Skeletal muscle cell (primary cell): ENCODE measurements at places on chromosomes 4 and X.

GRCh38 chrX:134544135-134544512, 84.2 kb downstream of the HPRT1 start:
- DNase-seq, result no peak

- no peak for DNase-seq
These were observed 2.9 kb downstream of the PDGFRA start for GRCh38 chr4:54231768-54232688.

- DNase-seq, result no peak
These were observed 69.9 kb downstream of the CHIC2 start for GRCh38 chr4:53994382-53995102.

DNA sequence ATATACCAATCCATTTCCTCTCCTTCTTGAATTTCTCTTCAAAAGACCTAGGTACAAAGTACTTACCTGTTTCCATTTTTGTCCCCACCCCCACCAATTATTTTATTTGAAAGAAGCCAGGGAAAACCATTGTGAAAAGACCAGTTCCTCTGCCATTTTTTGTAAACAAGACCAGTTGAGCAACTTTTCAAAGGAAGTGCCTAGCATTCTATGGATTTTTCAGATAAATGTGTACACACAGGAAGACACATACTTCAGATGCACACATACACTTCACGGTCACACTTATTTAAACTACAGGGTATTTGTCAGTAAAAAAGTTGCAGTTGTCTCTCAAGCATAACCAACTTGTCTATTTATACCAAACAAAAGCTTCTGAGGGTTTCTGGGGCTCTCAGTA, 587.2 kb upstream of the KLHL4 start:
- DNase-seq, result no peak

- no peak for DNase-seq
These were observed 12.6 kb upstream of the NR3C2 start for GRCh38 chr4:148454835-148455234.

DNA sequence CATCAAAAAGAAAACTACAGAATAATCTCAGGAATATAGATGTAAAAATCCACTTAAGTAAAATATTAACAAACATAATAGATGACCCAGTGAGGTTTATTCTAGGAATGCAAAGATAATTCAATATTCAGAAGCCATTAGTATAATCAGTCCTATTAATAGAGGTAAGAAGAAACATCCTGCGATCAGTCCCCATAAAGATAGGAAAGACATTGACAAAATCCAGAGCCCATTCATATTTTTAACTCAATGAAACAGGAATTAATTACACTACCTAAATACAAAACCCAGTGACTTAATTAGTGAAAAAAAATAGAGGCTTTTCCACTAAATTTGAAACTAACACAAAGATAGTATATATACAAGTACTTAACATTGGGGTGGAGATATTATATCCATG, 321.4 kb upstream of the INTU start:
- DNase-seq, result no peak

- no peak for DNase-seq
These were observed 191.5 kb downstream of the SNCA start for GRCh38 chr4:89645482-89645881.

DNA sequence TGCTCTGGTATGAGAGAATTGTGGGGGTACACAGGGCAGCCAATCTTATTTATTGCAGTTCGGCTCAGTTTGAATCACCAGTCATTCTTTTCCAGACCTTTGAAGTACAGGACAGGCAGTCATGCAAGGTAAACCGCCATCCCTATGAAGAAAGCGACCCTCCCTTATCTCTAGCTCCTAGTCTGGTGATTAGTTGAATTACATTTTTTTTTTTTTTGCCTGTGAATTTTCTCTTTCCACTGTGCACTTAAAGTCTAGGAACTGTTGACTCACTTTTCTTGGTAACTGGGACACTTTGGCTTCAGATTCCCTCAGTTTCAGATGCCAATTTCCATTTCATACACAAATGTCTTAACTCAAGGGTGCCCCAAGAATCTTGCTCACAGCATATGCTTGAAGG, 82.4 kb upstream of the FAM9C start:
- no peak for DNase-seq

DNA sequence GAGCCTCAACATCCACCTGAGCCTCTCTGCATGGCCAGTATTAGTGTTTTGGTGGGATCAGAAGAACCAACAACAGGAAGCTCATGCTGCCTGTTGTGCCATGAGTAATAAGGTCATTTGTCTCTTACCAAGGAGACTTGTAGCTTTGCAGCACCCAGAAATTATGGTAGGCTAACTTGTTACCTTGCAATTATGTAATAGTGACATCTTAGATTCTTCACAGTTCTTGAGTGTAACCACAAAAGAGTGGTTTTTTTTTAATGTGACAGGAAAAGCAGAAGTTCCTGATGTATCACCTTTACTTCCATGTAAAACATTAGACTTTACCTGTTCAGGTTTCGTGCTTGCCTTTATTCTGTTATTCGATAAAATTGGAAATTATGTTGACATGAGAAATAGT, 263.9 kb upstream of the CXXC4 start:
- no peak for DNase-seq

GRCh38 chrX:130330706-130331105, 9.0 kb upstream of the SLC25A14 start:
- DNase-seq, result no peak

GRCh38 chr4:72770708-72771107, 201.7 kb upstream of the ADAMTS3 start:
- no peak for DNase-seq

DNA sequence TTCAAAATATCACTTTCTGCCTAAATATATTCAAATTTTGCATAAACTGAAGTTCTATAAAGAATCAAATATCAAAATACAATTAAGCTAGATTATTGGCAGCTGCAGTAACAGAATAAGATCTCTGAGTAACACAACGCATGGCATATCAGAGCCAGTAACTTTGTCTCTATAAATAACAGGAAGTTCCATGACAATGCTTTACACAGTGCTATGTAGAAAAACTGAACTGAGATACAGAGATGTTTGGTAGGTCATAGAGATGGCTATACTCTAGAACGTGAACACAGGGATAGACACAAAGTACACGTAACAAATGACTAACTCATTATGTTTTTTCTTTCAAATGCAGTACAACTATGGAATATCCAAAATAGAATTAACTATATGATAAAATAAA, 18.2 kb downstream of the UBE2D3 start:
- no peak for DNase-seq

GRCh38 chrX:94256396-94256795, 582.4 kb downstream of the FAM133A start:
- DNase-seq, result no peak

DNA sequence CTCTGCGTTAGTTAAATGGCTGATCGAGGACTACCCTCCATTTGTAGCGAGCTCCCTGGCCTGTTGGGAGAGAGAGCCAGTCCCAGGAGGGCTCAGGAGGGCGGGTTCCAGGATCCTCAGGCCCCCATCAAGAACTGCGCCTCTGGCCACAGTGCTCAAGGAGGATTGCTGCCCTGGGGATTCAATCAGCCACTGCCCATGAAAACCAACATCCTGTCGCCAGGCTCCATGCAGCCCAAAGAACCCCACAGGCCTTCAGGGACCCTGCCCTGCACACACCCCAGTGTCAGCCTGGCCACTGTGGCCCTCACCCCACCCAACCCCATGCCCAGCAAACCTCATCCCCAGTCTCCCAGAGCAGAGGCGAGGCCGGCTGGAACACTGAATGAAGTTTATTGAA, 4.3 kb downstream of the PNMA6F start:
- DNase-seq, result no peak

DNA sequence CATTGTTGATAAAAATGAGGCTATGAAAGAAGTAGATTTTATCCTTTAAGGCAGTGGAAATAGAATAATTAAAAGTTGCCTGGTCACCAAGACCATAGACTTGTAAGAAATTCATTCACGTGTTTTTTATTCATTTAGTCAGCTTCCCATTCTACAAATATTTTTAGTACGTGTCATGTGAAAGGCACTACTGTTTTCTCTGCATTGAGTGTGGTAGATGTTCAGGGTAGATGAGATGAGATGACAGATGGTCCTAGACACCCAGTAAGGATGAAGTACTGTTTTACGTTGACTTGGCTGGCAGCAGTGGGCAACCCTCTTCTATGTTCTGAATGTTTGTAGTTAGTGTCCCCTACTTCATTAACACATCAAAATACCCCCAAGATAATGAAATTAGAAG, 228.1 kb downstream of the ARHGAP24 start:
- DNase-seq, result no peak

GRCh38 chr4:188025476-188025875, 29.9 kb downstream of the ZFP42 start:
- DNase-seq, result no peak

GRCh38 chr4:138034871-138035270, 207.3 kb downstream of the SLC7A11 start:
- peak; percentile 70 for DNase-seq

DNA sequence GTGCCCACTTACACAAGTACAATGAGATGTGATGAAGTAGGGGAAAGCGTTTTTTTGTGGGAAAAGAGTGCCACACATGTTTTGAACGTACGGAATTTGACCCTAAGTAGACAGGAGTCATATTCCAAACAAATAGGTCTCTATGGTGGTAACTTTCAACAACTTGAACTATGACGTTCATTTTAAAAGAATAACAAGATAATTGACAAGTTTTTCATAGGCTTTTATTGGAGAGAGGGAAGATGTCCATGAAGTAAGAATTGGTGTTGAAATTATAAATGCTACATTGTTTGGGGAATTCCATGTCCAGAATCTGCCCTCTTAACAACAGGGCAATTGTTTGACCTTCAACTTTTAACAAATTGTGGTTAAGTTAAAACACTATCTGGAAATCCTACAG, 126.5 kb downstream of the GASK1B start:
- no peak for DNase-seq

DNA sequence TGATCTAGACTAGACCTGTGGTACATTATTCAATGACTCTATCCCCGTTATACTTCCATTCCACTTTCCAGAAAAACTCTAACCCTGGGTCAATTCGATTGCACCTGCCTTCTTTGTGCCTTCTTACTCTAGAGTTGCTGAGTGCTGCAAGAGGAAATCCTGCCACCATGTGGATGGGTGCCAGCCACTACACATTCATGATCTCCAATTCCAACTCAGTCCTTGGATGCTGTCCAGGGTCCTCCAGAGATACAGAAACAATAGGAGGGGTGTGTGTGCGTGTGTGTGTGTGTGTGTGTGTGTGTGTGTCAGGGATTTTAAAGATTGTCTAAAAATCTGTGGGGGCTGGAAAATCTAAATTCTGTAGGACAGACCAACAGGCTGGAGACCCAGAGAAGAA, 42.9 kb upstream of the INTS6L start:
- peak; percentile 51 for DNase-seq

GRCh38 chrX:155857561-155857960, 23.6 kb upstream of the VAMP7 start:
- no peak for DNase-seq

- no peak for DNase-seq
These were observed 328.3 kb downstream of the GBA3 start for GRCh38 chr4:23021040-23021439.

DNA sequence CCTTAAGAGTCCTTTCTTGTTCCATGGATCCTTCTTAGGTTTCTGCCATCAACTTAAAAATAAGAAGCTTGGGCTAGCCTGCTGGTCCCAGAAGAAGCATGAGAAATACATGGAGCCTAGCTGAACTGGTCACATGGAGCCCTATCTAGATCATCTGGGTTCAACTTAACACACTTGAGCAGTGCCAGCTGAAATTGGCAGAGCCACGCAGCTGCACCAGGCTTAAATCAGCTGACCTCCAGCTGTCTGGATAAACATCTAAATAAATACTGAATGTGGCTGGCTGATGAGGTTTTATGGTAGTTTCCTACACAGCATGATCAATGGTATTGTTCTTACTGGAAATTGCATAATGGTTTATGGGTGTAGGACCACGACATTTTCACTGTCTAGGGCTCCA, 598.4 kb upstream of the FAM241A start:
- peak; percentile 10 for DNase-seq

- no peak for DNase-seq
These were observed 62.3 kb downstream of the FAM193A start for GRCh38 chr4:2598511-2599303.

- DNase-seq, result no peak
These were observed 330.8 kb downstream of the UBE2NL start for GRCh38 chrX:144214651-144215050.

GRCh38 chrX:110163488-110163887, 154.4 kb downstream of the AMMECR1 start:
- no peak for DNase-seq

- DNase-seq, result no peak
These were observed 165.6 kb downstream of the C4orf33 start for GRCh38 chr4:129261584-129261983.

GRCh38 chrX:3141031-3141430, 99.8 kb downstream of the ARSF start:
- DNase-seq, result no peak

DNA sequence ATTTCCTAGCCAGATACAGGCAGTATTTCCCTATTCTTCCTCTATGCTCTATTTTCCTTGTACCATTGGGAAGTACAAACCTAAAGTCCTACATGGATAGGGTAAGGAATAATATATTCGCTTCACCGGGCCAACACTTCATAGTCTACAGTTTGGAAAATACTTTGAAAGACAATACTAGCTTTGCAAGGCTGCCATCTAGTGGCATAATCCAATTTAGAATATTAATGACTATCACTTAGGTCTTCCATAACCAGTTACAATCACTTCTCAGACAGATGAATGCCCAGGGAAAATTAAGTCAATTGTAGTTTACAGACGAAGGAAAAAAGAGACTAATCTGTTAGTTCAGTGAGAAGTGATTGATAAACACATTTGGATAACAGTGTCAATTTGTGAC, 141.0 kb upstream of the FAM47C start:
- DNase-seq, result no peak

DNA sequence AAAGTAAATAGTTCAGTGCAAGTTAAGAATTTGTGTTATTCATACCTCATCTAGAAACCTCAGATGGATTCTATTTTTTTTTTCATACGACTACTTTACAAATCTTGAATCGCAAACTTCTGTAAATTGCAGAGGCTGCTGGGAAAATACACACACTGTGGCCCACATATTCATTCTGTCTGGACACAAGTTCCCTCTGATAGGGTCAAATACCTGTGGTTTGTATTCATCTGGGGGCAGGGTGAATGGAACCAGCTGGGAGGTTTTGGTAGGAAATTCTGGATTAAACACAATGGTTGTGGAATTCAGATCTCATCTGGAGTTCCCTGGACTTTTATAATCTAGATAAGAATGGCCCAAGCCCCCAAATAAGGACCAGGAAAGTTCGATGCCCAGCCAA, 56.2 kb downstream of the SPATA18 start:
- DNase-seq, result no peak

GRCh38 chr4:95742179-95742578, 97.7 kb upstream of the PDHA2 start:
- no peak for DNase-seq

DNA sequence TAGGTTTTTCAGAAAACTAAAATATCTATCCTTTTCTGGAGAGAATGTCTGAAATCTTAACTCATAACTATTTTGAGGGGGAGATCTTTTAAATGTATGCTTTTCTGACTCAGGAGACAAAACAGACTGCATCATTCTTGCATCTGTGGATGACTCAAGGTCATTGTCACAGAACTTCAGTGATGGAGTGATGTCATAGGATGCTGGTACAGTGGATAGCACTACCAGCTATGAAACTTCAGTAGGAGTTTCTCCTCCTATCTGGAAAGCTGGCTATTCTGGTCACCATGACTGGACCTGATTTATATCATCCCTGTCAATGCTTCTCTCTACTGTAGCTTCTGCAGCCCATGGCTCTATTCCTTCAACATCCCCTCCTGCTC, 50.3 kb downstream of the PARM1 start:
- DNase-seq, result no peak

GRCh38 chrX:56588397-56589188, 25.2 kb downstream of the UBQLN2 start:
- no peak for DNase-seq

- DNase-seq, result peak; percentile 51
These were observed 122.6 kb upstream of the BMPR1B start for GRCh38 chr4:94635177-94635576.
